Hematopoietic multipotent progenitor cell treated with erythropoietin and hydrocortisone succinate and interleukin-3 and kit ligand, for 4 days (in vitro differentiated cells): ENCODE measurements at places on chromosomes 3 and 15.

- no peak for DNase-seq
Observed at GRCh38 chr15:65827065-65827464, 35.0 kb upstream of the DENND4A start.

GRCh38 chr3:57777774-57778173 is 21.7 kb downstream of the SLMAP start:
- DNase-seq = no peak

DNA sequence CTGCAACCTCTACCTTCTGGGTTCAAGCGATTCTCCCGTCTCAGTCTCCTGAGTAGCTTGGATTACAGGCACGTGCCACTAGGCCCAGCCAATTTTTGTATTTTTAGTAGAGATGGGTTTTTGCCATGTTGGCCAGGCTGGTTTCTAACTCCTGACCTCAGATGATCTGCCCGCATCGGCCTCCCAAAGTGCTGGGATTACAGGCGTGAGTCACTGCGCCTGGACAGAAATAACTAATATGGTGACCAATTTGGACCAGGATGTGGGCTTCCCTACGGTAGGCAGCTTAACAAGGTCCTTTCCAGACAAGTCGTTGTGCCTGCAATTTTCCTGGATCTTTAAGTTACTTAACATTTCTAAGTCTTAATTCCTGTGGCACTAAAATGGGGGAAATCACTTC is 14.8 kb downstream of the WDR53 start:
- no peak for DNase-seq

- no peak for DNase-seq
Observed at GRCh38 chr15:91995146-91995545, 141.6 kb downstream of the SLCO3A1 start.

- DNase-seq = no peak
Observed at GRCh38 chr3:8869613-8870012, 93.7 kb downstream of the RAD18 start.

GRCh38 chr3:38227989-38228388 is 37.6 kb upstream of the SLC22A13 start:
- no peak for DNase-seq

- peak; percentile 58 for DNase-seq
Observed at GRCh38 chr15:72339777-72340177, 19.8 kb upstream of the CELF6 start.

- DNase-seq = no peak
Observed at GRCh38 chr3:64901522-64901885, 213.7 kb upstream of the ADAMTS9 start.
